Hematopoietic multipotent progenitor cell treated with erythropoietin and hydrocortisone succinate and interleukin-3 and kit ligand, for 17 days (in vitro differentiated cells): ENCODE measurements at places on chromosomes 2 and 18.

DNA sequence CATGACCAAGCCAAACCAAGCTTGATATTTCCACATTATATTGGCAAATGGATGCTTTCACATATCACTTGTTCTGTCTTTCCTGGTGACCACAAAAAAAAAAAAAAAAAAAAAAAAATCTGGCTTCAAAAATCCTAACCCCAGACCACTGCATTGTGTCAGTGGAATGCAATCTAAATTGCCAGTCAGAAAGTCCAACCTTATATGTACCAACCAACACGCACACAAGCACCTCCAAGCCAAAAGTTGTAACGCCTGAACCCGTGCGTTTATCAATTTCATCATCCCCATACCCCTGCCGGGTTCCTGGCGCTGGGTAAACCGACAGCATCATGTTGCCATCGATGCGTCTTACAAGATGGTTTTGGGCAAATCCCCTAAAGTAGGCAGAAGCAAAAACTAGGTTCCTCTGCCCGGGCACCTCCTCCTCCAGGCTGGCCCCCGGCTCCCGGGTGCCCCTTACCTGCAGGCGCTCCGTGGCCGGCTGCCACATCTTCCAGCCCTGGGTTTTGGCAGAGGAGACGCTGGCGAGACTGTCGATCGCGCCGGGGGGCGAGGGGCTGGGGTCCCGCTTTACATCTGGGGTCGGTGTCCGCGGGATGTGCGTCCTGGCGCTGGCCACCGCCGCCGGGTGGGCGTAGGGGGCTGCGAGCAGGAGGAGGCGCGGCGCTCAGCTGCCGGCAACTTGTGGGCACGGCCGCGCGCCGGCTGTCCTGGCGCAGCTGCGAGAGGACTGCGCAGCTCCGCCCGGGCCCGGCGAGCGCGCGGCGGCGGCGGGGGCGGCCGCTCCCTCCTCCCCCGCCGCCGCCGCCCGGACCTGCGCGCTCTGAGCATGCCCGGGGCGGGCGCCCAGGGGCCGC is at the start of gene PID1:
TSS of gene PID1 (minus strand) at position 737 of the 860 bp plus-strand sequence. CDS start at position 493, 244 bp downstream.
- DNase-seq, result no peak

- no peak for DNase-seq
These were observed 292.7 kb upstream of the SLC39A10 start for GRCh38 chr2:195364015-195364965.

DNA sequence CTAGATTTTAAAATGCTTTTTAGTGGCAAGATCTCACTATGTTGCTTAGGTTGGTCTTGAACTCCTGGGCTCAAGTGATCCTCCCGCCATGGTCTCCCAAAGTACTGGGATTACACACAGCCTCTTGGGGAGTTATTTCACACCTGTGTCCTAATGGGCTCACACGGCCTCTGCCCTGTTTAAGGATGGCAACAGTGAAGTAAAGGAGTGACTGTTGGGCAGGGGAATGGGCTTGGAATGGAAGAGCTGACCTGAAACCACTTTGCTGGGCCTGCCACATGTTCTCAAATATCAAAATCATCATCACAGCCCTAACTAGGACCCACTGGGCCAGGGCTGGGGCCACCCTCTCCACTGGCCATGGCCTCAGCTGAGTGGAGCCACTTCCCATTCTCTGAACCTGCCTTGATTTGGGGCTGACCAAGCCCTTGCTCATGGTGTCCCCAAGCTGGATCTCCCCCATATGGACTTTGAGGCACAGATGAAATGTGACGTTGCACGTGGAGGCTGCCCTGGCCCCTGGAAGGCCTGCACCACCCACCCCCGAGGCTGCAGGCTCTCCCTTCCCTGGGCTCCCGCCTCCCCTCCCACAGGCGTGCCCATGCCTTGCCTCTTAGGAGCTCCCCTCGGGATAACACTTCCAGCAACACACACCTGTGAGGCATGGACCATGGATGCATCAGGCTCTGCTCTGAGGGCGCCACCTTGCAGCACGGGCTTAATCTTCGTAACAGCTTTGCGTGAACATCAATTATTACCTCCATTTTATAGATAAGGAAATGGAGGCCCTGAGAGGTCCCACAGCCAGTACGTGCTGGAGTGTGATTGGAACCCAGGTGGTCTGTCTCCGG is 71.8 kb upstream of the SMAD7 start:
- DNase-seq, result no peak

- no peak for DNase-seq
These were observed 84.6 kb downstream of the TMEM163 start for GRCh38 chr2:134634054-134634753.
